Aorta (tissue), 5 donors: ENCODE measurements at places on chromosomes 1 and 21. TPM values are rescaled to one million over a fixed set of nuclear protein-coding genes. Genes with fewer than 3 reads are reported as not detected.

KCNJ6 gene
- 0.16 TPM for total RNA-seq

PLEKHA6 gene
- total RNA-seq = 19.6 TPM

OR2L13 gene
- total RNA-seq = not detected

ERG gene
- 133 TPM for total RNA-seq

PLA2G2F gene
- not detected for total RNA-seq

BGLAP gene
- not detected for total RNA-seq

NLRP3 gene
- total RNA-seq = 7.0 TPM

DISP3 gene
- total RNA-seq = 0.10 TPM

AQP10 gene
- not detected for total RNA-seq

MRPS15 gene
- 37.0 TPM for total RNA-seq

- no peak for DNase-seq
Measured at GRCh38 chr1:172451002-172451443, 7.2 kb upstream of the PIGC start.

DNA sequence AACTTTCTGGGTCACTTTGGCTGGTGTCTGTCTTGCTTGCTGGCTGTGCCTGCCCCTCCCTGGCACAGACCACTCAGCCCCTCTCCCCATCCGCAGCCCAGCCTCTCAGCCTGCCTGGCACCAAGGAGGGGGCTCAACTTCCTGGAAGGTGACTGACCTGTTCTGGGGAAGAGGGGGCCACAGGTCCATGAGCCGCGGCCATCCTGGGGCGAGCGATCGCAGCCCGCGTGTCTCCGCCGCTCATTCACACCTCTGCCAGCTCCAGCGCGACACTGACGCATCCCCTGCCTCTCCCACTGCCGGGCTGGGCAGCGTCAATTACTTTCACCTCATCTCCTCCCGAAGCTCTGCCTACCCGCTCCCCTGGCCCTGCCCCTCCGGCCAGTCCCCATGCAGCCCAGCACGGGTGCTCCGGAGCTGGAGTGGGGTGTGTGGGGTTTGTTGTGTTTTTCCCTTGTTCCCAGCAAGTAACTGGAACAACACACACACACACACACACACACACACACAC lies 14.3 kb downstream of the SLC6A9 start:
- DNase-seq = no peak

DNA sequence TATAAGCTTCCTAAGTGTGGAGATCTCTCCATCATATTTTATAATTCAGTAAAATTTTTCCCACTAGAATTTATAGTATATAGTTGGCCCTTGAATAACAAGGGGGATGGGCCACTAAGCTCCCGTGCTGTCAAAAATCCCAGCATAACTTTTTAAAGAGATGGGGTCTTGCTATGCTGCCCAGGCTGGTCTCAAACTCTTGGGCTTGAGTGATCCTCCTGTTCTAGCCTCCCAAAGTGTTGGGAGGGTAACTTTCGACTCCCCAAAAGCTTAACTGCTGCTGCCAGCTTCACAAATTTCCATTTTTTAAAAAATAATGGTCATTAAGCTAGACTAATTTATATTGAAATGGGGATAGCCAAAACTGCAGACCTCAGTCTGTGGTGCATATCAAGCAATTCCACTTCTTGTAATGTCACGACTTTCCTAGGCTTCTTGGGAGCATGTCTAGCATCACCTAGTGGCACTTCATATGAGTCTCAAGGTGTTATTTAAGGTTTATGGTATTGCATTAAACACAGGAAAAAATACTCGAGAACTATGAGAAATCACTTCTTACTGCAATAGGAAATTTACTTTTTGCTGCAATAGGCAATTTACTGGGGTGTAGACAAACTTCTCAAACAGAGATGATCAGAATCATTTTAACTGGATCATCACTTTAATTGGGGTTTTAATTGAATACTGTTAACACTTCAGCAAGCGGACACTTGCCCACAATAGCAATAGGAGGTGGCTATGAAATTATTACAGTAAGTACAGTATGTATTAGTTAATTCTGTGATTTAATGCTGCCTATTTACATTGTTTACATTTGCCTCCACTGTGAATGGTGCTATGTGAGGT lies 19.3 kb upstream of the ACTA1 start:
- no peak for DNase-seq

DNA sequence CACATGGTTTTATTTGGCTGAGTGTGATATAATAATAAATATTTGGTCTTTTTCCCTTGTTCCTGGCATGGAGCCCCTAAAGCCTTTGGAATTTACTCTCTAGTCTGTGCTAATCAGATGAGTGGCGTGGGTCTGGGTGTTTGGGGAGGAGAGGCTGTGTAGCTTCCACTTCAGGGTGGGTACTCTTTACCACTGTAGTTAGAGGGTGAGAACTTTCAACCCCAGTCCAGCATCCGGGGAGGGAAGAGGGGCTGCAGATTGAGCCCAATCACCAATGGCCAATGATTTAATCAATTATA lies 20.0 kb downstream of the USP25 start:
- no peak for DNase-seq

GRCh38 chr1:56676571-56677035 lies 31.5 kb downstream of the PRKAA2 start:
- DNase-seq = no peak

DNA sequence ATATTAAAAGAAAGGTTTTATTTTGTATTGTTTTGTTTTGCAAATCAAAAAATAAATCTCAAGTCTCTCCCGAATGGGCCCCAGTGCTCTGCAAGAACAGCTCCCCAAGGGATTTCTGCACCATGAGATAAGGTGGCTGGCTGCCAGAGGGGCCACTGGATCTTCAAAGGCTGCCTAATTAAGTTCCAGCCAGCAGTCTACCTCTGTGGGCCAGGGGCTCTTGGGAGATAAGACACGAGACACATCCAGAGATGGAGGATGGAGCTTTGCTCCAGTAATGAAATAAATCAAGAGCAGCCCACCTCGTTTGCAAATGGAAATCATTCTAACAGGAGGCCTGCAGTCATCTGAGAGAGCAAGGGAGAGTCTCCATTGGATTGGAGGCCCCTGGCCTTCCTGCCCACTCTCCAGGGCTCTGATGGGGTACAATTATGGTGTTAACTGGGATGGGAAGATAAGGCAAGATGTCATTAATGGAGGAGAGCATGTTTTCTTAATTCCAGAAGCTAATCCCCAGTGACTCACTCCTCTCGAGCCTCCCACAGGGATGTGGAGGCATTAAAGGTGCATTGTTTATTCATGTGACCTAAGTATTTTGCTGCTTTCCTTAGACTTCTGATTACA lies 155.2 kb upstream of the KAZN start:
- DNase-seq = no peak

DNA sequence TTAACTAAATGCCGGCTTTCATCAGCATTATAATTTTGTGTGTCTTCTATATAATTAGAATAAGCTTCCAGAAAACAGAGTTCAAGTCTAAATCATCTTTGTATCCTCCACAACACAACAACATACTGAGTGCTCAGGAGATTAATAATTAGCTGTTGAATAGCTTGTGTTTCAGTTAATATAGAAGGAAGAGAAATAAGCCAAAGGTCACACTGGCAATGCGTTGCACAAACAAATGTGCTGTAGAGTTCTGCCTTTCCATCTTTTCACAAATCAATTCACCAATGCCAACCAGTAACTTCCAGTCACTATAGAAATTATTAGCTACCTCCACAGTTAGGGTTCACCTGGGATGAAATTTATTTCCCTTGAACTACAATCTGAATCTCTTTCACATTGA lies 132.0 kb downstream of the LMX1A start:
- no peak for DNase-seq

DNA sequence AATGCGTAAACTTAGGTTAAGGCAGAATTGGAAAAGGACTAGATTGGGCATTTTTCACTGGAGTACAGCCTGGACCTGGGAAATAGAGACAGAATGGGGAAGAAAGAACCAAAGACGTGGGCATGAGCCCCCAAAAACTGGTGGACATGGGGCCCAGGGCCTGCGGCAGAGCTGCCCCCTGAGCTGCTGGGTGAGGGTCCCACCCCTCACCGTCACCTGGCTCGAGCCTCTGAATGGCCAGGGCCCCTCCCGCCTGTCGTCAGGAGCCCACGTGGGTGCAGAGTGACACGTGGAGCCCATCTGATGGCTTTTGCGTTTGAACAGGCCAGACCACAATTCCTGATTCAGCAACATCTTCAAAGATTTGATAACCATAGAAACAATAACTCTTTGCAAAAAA lies 360.9 kb upstream of the VAMP3 start:
- peak; percentile 28 for DNase-seq

- DNase-seq = no peak
Measured at GRCh38 chr1:64934115-64934877, 32.1 kb downstream of the JAK1 start.

GRCh38 chr1:223654083-223654482 lies 11.4 kb downstream of the CAPN8 start:
- DNase-seq = no peak

DNA sequence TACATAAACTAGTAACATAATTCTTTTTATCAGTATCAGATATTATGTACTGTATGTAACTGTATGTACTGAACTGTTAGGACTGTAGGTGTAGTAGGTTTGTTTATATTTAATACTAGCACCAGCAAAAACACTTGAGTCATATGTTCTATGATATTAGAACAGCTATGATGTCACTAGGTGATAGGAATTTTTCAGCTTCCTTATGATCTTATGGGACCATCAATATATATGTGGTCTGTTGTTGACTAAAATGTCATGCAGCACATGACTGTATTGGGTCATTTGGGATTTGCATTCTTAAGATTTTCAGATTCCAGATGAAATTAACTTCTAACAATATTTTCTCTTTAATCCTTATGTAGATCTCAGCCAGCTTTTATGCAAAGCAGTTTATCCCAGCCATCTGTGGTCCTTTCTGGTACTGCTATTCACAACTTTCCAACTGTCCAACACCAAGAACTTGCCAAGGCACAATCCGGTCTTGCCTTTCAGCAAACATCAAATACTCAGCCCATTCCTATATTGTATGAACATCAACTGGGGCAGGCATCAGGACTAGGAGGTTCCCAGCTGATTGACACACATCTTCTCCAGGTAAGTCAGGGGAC lies 38.3 kb upstream of the MYOCOS start:
- DNase-seq = no peak

DNA sequence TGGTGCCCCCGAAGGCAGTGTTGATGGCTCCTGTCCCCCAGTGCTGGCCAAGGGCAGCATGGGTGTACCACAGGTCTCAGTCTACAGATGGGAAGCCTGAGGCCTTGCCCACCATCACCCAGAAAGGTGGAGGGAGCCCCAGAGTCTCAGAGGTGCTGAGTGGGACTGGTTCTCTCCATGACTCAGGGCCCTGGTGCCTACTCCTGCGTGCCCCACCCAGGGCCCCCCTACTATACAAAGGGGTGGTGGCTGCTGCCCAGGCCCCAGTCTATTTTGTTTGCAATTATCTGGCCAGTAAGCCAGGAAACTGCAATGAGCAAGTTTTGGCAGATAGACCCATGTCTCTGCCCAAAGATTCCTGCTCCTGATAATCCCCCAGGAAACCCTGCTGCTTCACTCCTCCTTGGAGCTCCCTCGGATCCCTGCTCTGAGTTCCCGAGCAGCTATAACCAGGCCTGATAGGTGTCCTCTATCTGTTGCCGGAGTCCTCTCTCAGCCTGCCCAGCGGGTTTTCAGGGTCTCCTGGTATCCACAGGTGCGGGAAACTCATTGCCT lies 41.7 kb downstream of the EDN2 start:
- DNase-seq = peak; percentile 44

DNA sequence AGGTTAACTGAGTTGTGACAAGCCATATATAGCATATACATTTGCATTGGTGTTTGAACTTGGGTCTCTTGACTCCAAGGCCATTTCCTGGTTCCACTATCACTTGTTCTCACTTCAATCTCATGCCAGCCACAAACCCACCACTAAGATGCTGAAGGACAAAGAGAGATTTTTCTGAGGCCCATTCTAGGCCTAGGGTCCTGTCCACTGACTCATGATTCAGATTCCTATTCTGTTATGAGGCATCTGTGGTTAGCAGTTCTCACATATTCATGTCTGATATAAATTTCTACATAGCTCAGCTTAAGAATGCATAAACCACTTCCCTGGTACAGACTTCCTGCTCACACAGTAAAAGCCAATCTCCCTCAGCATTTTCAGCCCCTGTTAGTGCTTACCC lies 326.1 kb upstream of the BEND5 start:
- DNase-seq = no peak

DNA sequence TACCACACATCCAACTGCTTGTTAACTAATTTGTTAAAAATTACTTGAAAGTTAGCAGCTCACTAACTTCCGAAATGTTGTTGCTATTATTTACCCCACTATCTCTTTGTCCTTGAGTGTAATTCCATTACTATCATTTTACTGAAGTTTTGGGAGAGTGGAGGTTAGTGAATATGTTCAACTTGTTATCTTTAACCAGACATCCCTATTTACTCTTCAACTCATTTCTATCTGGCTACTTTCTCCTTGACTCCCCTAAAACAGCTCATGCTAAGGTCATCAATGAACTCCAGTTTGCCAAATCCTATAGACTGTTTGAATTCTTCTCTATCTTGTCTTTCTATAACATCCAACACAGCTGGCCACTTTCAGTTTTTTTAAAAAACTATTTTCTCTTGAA lies 4.3 kb upstream of the C1orf116 start:
- no peak for DNase-seq

- DNase-seq = no peak
Measured at GRCh38 chr1:17158961-17159360, 39.7 kb upstream of the PADI2 start.

- no peak for DNase-seq
Measured at GRCh38 chr1:12188115-12188514, 21.3 kb downstream of the TNFRSF1B start.

GRCh38 chr1:185157599-185158412 lies 839 bp downstream of the SWT1 start:
- DNase-seq = no peak

- DNase-seq = no peak
Measured at GRCh38 chr1:209774592-209774991, 9.8 kb downstream of the C1orf74 start.

DNA sequence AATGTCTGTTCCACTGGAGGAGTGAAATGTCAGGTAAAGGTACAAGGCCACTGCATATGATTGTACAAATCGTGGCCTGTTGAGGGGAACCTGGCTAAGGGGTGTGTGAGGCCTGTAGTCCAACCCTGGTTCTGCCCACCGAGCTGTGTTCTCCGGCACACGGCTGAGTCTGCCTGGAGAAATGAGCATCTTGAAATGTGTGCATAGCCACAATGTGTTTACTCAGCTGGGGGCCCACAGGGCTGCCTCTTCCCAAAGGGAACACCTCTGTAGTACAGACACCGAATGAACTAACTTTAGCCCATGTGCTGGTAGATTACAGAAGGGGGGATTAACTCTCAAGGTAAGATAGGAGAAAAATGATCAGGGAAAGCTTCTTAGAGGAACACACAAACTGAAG lies 30.2 kb downstream of the AK4 start:
- DNase-seq = no peak

- DNase-seq = no peak
Measured at GRCh38 chr1:187001198-187001889, 172.6 kb downstream of the PLA2G4A start.
